ENCODE measurements at places on chromosomes 11 and 22. TPM values are rescaled to one million over a fixed set of nuclear protein-coding genes. Genes with fewer than 3 reads are reported as not detected.

DNA sequence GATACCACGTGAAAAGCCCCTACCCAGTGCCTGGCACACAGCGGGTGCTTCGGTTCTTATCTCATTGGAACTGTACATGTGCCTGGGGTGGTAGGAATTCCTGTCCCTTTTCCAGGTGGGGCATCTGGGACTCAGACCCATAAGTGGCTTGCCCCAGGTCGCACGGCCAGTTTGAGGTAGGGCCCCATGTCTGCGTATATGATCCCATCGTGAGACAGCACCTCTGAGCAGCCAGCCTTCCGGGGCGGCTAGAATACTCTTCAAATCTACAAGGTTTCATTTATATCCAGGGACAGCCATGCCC, 33.5 kb upstream of the SMIM38 start:
- DNase-seq = no peak

DNA sequence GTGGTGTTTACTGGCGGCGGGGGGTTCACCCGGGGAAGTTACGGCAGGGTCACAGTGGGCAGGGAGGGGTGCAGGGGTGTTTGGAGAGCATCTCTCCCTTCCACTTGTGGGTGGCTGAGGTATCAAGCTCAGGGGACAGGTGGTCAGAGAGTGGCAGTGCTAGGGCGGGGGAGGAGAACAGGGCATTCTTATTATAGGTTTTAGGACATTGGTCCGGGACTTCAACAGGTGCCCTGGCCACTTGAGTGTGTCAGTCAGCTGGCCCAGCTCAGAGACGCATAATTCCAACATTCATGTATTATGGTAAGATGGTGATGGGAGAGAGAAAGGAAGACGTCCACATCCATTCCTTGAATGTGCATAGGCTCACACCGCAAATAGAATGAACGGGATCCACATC, 101.7 kb downstream of the TEAD1 start:
- no peak for DNase-seq

DNA sequence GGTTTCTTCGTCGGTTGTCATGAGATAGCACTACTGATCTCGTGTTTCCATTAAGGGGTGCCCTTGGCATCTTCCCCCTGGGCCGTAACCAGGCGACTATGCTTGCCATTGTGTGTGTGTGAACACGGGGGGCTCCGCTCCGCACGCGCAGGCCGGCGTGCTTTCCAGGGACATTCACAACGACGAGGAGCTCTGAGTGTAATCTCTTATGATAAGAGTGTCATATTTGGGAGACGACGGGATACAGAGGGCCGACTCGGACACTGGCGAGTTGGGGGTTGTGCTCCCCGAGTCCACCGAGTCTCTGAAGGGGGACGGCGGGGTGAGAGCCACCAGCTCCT, 170.9 kb upstream of the CTSC start:
- no peak for DNase-seq

DNA sequence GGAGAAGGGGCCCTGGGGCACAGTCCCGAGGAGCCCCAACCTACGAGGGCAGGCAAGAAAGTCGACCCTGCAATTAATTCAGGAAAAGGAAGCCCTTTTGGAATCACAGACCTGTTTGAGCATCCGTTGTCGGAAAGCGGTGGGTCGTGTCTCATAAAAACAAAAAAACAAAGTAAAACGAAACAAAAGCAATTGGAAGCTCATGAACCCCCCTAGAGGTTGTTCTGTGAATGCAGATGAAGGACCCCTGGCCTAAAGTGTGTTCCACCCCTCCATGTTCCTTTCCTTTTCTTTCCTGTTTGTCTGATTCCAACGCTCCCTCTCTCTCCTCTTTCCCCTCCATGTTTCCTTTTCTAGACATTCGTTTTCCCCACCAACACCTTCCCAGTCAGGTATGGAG, 203.7 kb downstream of the GRIK4 start:
- no peak for DNase-seq

The BRSK2 gene
- total RNA-seq = 0.18 TPM

The RELA gene
- total RNA-seq = 34.3 TPM

- DNase-seq = no peak
Measured at GRCh38 chr22:46965555-46966494, 203.4 kb downstream of the TBC1D22A start.

Data from left lobe of liver (tissue), 2 donors.